GDM1 (cell line): ENCODE measurements at places on chromosomes 3 and 15.
A peak's percentile ranks its signal among the peaks of the same experiment; 100 is the strongest.

- DNase-seq = no peak
Observed at GRCh38 chr3:2098398-2099027, at the start of gene CNTN4. CNTN4 (plus strand) TSS chr3:2098866.

DNA sequence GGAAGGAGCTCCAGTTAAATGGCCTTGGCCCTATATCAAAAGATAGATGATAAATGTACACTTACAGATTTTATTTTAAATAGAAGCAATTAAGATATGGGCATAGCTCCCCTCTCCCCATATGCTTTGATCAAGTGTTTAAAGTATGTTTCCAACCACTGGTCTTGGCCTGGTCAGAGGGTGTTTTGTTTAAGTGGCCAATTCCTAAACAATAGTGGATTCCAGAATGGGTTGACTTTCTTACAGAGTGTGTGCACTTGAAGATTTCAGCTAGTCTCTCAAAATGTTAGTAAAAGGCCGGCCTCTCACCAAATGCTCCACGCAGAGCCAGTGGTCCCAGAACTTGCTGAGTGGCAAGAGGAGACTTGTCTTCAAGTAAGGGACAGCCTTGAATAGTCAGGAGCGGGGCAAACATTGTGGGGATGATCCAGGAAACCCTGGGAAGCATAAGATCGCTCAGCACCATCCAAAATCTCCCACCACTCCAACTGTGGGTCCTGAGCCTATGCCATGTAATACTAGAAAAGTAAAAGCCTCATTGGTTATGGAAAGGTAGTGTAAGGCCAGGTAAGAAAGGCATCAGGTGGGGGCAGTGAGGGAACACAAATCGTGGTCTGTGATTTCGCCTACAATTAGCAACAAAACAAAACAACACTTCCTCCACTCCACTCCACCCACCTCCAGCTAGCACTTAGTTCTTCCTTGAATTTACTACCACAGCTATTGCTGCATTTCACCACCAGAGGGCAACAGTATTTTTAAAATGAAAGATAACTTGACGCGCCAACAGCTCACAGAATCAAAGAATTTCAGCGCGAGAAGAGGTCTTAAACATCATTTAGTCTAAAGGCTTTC lies 4.8 kb downstream of the RARRES1 start:
- peak; percentile 32 for DNase-seq

DNA sequence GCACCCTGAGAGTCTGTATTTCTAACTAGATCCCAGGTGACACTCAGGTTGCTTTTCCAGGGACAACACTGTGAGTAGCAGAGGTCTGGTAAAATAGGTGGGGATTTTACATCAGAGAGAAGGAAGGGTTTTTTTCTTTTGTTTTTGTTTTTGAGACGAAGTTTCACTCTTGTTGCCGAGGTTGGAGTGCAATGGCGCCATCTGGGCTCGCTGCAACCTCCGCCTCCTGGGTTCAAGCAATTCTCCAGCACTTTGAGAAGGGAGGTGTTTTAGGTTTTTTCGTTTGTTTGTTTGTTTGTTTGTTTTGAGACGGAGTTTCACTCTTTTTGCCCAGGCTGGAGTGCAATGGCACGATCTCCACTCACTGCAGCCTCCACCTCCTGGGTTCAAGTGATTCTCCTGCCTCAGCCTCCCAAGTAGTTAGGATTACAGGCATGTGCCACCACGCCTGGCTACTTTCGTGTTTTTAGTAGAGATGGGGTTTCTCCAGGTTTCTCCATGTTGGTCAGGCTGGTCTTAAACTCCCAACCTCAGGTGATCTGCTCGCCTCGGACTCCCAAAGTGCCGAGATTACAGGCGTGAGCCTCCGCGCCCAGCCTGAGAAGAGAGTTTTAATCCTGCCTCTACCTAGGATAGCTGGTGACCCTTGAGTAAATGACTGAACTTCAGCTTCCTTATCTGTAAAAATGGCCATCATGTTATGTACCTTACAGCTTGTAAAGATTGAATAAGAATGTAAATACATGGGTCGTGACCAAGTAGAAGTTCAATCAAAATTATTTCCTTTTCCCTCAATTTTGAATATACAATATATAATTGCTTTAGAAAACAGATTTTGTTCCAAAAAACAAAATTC lies 95.9 kb upstream of the FNDC3B start:
- no peak for DNase-seq

- no peak for DNase-seq
Observed at GRCh38 chr3:183427876-183428446, 458 bp downstream of the MCF2L2 start.

DNA sequence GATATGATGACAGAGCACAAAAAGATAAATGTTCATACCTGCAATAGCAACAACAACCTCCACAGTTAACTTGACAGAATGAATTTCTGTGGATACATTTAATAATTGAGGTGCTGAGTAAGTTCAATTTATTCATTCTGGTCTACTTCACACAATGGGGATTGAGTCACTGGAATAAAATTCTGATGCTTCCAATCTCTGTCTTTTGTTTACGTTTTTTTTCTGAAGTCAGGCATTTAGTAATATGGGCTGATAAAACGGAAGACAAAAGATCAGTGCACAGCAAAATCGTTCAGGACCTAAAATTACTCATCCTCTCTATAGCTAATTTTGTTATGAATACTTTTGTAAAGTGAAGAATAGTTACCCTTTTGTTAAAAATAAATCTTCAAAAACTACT lies 565.9 kb upstream of the CCDC54 start:
- DNase-seq = no peak

GRCh38 chr3:141000686-141001085 lies 50.5 kb upstream of the SPSB4 start:
- no peak for DNase-seq

- no peak for DNase-seq
Observed at GRCh38 chr3:112568642-112569041, 6.8 kb downstream of the SLC35A5 start.

GRCh38 chr15:90266061-90266431 lies 574 bp downstream of the NGRN start:
- DNase-seq = no peak

DNA sequence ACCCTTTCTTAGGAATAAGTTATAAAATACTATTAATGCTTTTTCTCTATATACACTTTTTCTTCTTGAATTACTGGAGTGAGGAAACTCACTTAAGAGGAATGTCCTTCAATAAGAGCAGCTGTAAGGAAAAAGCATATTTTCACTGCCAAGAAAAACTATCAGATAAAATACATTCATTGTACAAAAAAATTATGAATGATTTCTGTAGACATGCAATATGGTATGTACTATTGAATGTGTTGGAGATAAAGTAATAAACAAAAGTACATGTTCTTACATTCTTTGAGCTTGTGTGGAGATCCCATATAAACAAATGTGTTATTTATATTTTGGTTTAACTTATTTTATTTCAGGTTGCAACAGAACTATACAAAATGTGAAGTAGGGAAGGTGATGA lies 241.0 kb upstream of the ZNF717 start:
- no peak for DNase-seq

DNA sequence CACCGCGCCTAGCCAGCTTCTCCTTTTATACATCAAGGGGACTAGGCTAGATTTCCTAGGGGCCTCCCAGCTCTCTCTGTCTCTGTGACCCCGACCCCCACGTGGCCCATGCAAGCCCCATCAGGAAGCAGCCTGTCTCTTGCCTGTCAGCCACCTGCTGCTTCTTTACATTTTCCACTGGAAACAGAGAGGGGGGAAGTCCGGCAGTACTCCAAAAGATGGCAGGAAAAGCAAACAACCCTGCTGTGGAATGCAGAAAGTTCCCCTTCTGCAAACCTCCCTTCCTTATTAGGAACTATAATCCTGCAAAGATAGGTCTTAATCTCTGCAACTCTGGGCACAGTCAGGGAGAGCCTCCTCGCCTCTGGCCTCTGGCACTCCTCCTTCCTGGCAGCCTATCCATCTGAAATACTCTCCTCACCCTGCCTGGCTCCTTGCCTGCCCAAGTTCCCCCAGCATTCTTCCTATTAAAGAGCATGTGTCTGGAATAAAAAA lies 47.4 kb upstream of the HACD2 start:
- no peak for DNase-seq

DNA sequence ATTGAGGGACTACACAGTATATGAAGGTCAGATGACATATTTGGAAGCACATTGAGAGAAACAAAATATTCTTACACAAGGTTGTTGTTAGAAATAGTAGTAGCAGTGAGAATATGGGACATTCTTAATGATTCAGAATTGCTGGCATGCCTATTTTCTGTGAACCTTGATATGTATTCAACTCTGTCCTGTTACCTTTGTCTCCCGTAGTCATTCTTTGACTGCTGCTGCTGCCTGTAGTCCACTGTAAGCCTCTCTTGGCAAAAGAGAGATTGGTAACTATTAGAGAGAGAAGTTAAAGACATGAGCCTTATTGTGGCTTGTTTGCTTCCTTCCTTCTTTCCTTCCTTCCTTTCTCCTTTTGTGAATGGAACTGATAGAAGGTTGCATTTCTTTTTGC lies 64.5 kb downstream of the TCF12 start:
- no peak for DNase-seq

DNA sequence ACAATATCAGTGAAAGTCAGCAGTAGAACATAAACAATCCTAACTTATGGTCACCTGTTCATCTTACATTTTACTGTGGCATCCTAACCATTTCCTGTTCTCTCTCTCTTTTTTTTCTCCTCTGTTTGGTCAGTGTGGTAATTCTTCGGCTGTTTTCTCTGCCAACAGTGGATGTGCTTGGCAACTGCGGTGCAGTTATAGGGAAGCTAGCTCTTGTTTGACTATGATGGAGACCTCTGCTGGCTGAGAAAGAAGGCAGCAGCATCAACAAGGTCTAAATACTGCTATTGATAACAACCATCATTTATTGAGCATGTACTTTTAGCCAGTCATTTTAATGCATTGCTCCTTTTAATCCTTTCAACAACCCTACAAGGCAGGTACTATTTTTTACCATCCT lies 723 bp upstream of the DRD3 start:
- DNase-seq = no peak

DNA sequence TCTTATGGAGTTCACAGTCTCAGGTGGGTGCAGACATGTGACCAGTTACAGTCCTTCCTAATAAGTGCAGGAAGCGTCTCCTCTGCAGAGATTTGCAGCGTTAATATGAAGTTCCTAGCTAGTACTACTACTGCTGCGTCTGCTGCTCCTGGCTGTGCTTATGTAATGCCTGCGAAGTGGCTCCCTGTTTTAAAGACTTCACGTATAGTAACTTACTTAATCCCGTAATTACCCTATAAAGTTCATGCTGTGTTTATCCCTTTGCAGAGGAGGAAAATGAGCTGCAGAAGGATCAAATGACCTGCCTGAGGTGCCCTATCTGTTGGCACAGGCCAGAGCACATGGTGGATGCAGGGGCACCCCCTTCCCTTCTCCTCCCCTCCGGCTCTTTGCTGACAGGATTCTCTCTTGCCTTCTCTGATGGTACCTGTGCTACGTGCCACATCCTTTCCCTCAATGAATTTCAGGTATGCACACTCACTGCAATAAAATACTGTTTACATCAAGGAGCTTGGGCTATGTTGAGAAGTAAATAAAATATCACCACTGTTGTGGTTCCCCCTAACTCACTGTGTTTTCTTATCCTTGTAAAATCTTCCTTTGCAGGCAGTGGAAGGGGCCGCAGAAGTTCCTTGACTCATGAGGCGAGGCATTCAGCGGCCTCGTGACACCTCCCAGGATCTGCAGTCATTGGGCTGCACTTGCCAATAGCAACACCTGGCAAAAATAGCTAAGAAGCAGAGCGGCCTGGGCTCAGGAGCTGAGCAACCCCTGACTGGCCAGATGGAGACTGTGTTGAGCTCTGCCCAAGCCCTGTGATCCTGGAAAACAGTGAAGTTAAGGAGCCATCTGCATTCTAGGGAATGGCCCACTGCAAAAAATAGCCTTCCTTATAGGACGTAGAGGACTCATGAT lies 188.9 kb upstream of the ATP10A start:
- no peak for DNase-seq

DNA sequence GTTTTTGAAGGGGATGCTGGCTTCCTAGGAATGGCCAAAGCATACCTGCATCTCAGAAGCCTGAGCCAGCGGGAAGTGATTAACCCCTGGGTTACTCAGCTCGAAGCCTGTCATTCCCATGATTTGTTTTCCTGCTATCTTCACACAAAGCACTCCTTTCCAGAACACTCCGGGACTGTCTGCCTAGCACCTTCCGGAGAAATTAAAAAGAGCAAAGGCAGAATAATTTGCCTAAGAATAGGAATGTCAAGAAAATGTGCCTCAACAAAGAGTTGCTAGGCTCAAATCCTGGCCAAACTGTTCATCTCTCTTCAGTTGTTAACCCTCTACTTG lies 34.1 kb downstream of the TPM1 start:
- DNase-seq = no peak

GRCh38 chr3:135141160-135141559 lies 346.1 kb downstream of the EPHB1 start:
- no peak for DNase-seq

DNA sequence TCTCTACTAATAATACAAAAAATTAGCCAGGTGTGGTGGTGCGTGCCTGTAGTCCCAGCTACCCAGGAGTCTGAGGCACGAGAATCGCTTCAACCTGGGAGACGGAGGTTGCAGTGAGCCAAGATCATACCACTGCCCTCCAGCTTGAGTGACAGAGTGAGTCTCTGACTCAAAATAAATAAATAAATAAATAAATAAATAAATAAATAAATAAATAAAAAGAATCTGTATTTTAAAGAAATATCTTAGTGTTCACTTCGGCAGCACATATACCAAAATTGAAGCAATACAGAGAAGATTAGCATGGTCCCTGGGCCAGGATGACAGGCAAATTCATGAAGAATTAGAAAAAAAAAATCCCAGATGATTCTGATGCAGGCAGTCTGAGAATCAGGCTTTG lies 51.9 kb downstream of the ROBO2 start:
- no peak for DNase-seq

DNA sequence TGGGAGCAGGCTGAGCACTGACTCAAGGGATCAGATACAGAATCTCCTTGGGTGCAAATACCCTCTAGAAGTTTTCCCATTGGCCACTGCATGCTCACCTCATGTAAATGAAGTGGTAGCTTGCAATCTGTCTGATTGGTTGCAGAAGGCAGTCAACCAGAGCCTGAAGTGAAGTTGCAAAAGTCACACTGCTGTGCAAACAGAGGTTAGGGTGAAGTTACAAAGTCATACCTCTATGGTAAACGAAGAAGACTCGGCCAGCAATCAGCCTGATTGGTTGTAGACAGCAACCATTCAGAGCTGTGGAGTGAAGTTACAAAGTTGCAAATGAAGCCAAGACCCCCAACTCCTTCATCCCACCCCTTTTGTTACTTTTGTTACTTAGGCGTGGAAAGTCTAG lies 27.1 kb downstream of the STARD9 start:
- no peak for DNase-seq

GRCh38 chr15:57903626-57904025 lies 161.9 kb downstream of the ALDH1A2 start:
- no peak for DNase-seq

DNA sequence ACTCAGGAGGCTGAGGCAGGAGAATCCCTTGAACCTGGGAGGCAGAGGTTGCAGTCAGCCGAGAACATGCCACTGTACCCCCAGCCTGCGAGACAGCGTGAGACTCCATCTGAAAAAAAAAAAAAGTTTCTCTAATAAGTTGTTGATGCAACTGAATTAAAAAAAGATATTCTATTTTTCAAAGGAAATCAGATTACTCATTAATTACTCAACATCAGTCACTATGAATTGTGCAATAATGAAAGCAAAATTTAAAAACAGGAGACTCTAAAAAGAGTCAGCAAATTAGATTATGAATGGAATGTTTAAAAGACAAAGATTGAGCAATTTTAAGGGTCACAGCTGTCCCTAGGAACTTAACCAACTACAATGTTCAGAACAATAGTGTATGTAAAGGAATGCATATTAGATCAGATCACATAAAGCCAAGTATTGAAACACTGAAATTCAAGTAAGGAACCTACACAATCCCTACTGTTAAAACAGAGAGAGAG lies 60.2 kb upstream of the SLC4A7 start:
- no peak for DNase-seq
